Right lung (tissue), 10 donors: ENCODE measurements at places on chromosomes 13 and 19. TPM values are rescaled to one million over a fixed set of nuclear protein-coding genes. Genes with fewer than 3 reads are reported as not detected.

The GRIK5 gene
- polyA plus RNA-seq, result 7.2 TPM

The GDF15 gene
- 33.2 TPM for polyA plus RNA-seq

The KIR2DL1 gene
- 0.26 TPM for polyA plus RNA-seq

The TMEM59L gene
- 32.4 TPM for polyA plus RNA-seq

The SERPINE3 gene
- polyA plus RNA-seq, result 0.86 TPM

The ZNF836 gene
- 20.6 TPM for polyA plus RNA-seq
